ENCODE measurements at places on chromosomes 11 and 22.

GRCh38 chr22:40747361-40747760 lies 68.1 kb downstream of the MCHR1 start:
- DNase-seq: no peak

- DNase-seq: no peak
These were observed 127.1 kb upstream of the OR9Q1 start for GRCh38 chr11:57896361-57897145.

- DNase-seq: no peak
These were observed 186.6 kb downstream of the ADAMTS15 start for GRCh38 chr11:130634961-130635473.

DNA sequence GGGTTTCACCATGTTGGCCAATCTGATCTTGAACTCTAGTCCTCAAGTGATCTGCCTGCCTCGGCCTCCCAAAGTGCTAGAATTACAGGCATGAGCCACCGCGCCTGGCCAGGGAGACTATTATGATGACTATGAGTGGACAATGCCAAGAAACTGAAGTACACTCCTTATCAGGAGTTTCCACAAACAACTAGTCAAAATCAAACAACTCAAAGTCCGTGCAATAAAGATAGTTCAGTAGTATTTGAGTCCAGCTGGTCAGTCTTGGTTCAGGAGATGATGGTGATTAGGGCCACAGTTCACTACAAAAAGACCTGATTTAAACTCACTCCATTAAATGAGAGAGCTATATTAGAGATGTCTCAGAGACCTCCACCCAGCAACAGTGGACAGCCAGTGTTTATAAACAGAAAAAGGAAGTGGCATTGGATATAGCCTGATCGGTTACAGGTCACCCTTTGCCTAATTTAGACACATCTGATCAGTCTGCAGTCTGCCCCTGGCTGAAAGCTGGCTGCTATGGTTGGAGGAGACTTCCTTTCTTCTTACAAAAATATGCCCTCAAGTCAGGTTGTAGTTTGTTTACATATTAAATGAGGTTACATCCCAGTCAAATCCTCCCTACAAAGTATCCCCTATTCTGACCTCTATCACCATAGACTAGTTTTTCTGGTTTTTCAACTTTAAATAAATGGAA lies 17.0 kb downstream of the CD3E start:
- no peak for DNase-seq

DNA sequence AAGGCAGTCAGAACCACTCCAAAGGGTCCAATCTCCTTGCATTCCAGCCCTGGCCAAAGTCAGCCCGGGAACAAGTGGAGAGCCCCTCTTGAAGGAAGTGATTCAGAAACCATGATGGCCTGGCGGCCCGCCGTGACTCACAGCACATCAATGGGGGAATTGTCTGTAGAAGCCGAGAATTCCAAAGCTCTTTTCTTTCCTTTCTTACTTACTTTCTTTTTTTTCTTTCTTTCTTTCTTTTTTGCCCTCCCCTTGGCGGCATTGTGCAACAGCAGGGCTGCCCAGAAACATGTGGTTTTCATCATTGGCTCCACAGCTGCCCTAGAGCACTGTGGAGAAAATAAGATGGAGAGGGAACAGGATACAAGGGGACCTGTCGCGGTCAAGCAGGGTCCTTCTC lies 140.2 kb upstream of the TIMP3 start:
- peak; percentile 81 for DNase-seq

- DNase-seq: no peak
These were observed 20.1 kb upstream of the OR9Q1 start for GRCh38 chr11:58003591-58003990.

Data from BJ (cell line).